ENCODE measurements at places on chromosomes 11 and 22.

- DNase-seq, result no peak
These were observed 12.8 kb downstream of the CPSF7 start for GRCh38 chr11:61416941-61417340.

- no peak for DNase-seq
These were observed 22.5 kb upstream of the WNT11 start for GRCh38 chr11:76228875-76229149.

DNA sequence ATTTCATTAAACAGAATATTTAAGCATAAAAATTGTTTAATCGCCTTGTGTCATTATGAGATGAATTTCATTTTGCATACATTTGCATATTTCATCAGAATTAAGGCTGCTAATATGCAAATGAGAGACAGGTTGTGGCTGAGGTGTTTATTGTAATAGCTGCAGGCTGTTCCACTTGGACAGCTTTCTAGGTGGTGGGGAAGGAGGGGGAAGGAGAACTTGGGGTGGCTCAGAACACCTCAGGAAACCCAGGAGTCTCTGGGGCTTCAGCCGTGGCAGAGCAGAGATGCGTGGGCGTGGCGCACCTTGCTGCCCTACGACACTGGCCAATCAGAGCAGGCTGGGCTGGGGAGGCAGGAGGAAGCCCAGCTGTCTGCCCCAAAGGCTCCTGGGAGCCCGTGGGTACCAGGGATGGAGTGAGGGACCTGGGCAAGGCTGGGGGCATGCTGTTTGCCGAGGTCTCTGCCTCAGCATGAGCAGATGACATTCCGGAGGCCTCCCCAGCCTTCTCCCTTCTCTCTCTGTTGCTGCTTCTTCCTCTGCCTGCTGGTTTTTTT lies 542.9 kb downstream of the MN1 start:
- DNase-seq, result no peak

DNA sequence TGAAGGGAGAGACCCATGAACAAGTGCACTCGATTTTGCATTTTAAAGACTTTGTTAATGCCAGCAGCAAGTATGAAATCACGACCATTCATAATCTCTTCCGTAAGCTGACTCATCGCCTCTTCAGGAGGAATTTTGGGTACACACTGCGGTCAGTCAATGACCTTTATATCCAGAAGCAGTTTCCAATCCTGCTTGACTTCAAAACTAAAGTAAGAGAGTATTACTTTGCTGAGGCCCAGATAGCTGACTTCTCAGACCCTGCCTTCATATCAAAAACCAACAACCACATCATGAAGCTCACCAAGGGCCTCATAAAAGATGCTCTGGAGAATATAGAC lies 5.9 kb downstream of the SERPIND1 start:
- no peak for DNase-seq

DNA sequence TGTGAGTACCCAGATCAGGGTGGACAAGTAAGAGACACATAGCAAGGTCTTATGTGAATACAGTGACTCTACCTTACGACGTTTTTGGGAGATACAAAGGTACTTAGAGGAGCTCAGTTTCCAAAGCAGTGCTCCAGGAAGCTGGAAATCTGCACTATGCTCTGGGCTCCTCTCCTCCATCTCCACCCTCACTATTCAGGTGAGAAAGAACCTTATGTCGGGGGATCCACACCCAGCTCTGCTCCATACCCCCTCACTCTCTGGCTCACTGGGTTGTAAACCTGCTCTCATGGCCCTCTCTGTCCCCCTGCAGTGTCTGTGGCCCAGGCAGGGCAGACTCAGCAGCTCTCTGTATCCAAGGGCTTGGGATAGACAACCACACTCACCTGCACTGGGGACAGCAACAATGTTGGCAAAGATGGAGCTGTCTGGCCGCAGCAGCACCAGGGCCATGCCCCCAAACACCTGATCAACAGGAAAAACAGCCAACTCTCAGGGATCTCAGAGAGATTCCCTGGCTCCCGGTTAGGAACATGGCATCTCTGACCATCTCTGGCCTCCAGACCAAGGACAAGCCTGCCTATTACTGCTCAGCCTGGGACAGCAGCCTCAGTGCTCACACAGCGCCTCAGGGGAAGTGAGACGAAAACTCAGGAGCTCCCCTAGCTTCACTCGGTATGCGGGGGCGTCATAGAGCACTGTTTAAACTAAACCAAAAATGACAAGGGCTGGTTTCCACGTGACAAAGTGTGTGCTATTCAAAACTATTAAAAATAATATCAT lies 60.9 kb upstream of the TOP3B start:
- DNase-seq, result no peak

- no peak for DNase-seq
These were observed 115.6 kb upstream of the ZBED5 start for GRCh38 chr11:10973416-10973815.

GRCh38 chr11:17831883-17832282 lies 97.3 kb downstream of the KCNC1 start:
- no peak for DNase-seq

DNA sequence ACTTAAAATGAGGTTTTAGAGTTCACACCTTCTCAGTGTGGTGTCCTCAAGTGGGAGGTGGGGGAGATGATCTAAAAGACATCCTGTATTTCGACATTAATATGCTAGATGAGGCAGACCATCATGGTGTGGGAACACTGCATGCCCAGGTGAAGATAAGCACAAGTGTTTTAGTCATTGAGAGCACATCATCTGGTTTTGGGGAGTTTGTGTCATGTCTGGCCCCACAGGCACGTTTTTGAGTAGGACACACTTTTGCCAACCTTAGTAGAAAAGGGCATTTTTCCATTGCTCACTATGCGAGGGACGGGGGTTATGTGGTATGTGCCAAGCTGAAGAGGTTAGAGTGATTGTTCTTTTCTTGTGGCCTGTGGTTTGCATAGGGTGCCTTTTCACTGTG lies 189.3 kb downstream of the DBX1 start:
- DNase-seq, result no peak

- no peak for DNase-seq
These were observed 15.3 kb upstream of the MICAL2 start for GRCh38 chr11:12094872-12095800.

DNA sequence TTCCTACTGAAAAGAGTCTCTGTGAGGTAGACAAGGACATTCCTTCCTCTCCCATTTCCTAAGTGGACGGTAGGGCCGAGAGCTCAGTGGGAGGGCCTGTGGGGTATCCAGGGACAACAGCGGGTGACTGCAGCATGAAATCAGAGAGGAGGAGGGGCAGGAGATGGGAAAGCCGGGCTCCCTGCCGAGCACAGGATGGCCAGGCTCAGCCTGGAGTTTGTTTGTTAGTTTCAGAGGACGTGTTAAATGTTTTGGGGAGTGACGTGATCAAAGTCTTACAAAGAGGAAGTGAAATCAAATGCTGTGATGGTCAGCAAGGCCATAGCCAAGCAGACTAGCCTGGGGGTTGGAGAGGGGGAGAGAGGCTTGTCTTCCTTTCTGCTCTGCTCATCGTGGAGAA lies 152.7 kb downstream of the ADAMTS15 start:
- DNase-seq, result no peak

- DNase-seq, result no peak
These were observed 57.5 kb upstream of the THY1 start for GRCh38 chr11:119480380-119481020.

- no peak for DNase-seq
These were observed 1.6 kb upstream of the ADM2 start for GRCh38 chr22:50479721-50480120.

DNA sequence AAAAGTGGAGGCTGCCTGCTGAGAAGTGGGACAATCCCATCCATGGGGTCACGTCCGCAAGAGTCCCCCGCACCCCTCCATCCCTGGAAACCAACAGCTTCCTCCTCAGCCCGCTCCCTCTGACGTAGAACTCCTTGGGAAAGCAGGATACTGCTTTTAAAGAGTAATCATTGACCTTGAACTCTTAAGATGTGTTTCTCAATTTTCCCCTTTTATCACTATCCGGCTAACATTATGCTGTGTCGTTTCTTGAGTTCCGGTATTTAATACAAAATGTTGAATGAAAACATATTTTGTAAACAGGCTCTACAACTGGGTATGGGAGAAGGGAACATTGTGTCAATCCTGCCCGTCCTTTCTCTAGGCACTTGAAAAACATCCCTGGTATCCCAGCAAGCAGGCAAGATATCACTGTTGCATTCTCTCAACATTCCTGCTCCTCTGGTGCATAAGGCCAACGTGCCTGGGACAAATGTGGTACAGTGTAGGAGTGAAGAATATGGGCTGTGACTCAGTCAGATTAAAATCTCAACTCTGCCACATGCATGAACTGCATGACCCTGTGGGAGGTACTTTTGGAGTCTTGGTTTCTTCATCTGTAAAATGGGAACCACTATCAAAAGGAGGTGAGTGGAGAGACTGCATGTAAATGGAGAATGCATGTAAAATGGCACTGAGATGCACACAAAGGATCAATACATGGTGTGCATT lies 52.8 kb downstream of the WT1 start:
- DNase-seq, result no peak

- no peak for DNase-seq
These were observed 114.2 kb downstream of the KCNQ1OT1 start for GRCh38 chr11:2585566-2586086.

DNA sequence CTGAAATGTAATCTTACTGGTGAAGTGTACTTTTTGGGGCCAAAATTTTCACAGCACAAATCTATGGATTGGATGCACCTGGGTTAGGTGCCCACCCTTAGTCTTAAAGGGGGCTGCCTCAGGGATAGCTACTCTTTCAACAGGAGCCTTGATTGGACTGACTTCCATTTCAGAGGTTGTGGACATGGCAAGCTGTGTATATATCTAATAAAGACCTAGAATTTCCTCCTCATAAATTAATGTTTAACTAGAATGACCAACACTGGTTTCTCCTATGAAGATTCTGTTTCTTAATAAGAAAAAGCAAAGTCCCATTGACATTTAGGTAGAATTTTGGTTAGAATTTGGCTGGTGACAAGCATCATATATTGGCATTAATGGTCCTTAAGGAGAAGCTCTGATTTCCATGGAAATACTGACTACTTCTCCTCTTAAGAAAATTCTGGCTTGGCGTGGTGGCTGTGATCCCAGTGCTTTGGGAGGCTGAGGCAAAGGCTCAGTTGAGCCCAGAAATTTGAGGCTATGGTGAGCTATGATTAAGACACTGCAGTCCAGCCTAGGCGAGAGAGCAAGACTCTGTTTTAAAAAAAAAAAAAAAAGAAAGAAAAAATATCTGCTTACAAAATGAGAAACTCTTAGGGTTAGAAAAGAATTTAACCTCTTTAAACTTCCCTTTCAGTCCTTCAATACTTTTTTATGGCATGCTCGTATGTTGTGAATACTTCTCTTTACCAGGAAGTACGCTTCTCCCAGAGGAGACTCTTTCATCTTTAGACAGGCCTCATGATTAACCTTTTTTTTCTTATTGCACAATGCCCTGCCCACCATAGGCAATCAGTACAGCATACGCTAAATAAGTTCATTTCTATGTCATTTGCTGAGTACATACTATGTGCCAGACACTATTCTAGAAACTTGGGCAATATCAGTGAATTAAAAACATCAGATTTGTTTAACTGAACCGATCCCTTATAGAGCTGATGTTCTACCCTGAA lies 77.2 kb downstream of the PRR5L start:
- DNase-seq, result no peak

GRCh38 chr22:49691256-49691655 lies 136.4 kb downstream of the BRD1 start:
- DNase-seq, result no peak

DNA sequence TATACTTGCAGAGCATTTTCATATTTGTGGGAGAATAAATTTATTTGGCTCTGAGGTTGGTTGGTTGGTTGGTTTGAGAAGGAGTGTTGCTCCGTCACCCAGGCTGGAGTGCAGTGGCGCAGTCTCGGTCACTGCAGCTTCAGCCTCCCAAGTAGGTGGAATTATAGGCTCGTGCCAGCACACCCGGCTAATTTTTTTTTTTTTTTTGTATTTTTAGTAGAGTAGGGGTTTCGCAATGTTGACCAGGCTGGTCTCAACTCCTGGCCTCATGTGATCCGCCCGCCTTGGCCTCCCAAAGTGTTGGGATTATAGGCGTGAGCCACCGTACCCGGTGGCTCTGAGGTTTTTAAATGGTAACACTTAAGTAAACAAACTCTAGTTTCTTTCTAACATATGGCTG lies 161.1 kb downstream of the TEAD1 start:
- no peak for DNase-seq

DNA sequence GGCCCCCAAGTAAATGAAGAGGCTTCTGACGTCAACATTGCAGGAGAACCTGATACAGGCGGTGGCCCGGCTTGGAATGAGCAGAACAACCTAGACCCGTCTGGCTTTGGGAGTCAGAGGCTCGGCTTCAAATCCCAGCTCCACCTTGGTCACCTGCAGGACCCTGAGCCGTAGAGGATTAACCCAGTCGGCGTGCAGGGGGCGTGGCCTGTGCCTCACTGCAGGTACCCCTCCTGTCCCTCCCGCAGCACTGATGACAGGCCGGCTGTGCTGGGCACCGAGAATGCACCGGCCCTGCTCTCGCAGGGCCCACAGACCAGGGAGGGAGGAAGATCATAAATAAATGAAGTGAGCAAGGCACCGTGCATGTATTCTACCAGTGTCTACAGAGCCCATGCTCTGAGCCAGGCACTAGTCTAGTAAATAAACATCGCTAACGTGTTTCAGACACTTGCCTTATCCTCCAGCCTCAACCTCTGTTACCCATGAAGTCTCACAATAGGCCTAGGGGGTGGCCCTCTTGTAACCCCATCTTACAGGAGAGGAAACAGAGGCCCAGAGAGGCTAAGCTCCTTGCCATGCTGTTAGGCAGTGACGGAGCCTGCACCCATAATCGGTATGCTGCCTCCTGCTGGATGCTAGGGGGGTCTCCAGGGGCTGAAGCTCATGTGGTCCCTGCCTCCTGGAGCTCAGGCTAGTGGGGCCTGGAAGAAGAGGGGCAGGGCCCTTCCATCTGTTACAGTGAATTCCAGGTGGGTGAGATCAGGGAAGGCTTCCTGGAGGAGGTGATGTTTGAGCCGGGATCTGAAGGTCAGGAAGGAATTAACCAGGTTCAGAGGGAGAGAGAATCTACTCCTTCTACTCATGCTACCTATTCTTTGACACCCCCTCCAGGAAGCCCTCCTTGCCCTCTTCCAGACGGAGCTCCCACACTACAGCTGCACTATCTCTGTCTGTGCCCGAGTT lies 53.4 kb downstream of the RTL6 start:
- no peak for DNase-seq

DNA sequence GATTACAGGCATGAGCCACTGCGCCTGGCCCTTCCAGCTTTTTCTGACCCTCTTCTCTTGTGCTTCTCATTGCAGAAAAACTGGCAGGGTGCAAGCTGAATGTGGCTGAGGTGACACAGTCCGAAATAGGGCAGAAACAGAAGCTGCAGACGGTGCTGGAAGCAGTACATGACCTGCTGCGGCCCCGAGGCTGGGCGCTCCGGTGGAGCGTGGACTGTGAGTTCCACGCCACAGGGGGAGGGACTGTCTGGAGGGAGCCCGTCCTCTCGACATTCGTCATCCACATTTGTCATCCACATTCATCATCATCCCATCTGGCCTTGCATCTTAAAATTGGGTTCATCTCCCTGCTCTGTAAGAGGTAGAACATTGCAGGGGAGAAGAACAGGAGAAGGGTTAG lies 49.3 kb upstream of the PARVG start:
- no peak for DNase-seq
